CD4-positive, CD25-positive, alpha-beta regulatory T cell (primary cell): ENCODE measurements at places on chromosomes 3 and 15. TPM values are rescaled to one million over a fixed set of nuclear protein-coding genes. Genes with fewer than 3 reads are reported as not detected.

INSYN1 gene
- not detected for total RNA-seq

CFAP100 gene
- total RNA-seq = not detected

GPR27 gene
- 1.0 TPM for total RNA-seq

NMNAT3 gene
- total RNA-seq = 1.5 TPM

PTH1R gene
- total RNA-seq = not detected

SLC24A5 gene
- total RNA-seq = not detected

KNG1 gene
- not detected for total RNA-seq

NOX5 gene
- not detected for total RNA-seq

STX19 gene
- total RNA-seq = not detected

GOLGA6L10 gene
- total RNA-seq = 2.3 TPM

MEIS2 gene
- total RNA-seq = not detected

CHSY1 gene
- 24.8 TPM for total RNA-seq

ACSBG1 gene
- 0.25 TPM for total RNA-seq
